ENCODE measurements at places on chromosomes 13 and 19. TPM values are rescaled to one million over a fixed set of nuclear protein-coding genes. Genes with fewer than 3 reads are reported as not detected.
A peak's percentile ranks its signal among the peaks of the same experiment; 100 is the strongest.

- DNase-seq: no peak
These were observed 476.6 kb upstream of the NBEA start for GRCh38 chr13:34465423-34465922.

- DNase-seq: no peak
These were observed 25.7 kb upstream of the TPP2 start for GRCh38 chr13:102571075-102571474.

GRCh38 chr19:6015841-6016545 is 38.1 kb upstream of the RANBP3 start:
- DNase-seq: no peak

- DNase-seq: no peak
These were observed 254.6 kb downstream of the DCLK1 start for GRCh38 chr13:35876601-35877000.

DNA sequence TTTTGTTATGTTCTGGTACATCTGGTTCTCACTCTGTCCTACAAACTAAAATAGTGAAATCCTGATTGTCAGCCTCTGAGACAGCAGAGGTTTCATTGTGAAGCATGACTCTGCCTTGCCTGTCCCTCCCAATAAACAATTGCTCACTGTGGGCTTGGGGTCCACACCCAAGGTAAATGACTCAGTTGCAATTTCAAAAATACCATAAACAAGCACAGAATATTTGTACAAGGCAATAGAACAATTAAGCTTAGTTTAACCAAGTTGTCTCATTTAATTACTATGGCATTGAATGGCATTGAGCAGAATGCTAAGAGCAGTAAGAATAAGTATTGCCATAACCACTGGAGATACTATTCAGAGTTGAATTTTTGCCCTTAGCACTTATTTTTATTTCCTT is 353.6 kb downstream of the SPRY2 start:
- no peak for DNase-seq

DNA sequence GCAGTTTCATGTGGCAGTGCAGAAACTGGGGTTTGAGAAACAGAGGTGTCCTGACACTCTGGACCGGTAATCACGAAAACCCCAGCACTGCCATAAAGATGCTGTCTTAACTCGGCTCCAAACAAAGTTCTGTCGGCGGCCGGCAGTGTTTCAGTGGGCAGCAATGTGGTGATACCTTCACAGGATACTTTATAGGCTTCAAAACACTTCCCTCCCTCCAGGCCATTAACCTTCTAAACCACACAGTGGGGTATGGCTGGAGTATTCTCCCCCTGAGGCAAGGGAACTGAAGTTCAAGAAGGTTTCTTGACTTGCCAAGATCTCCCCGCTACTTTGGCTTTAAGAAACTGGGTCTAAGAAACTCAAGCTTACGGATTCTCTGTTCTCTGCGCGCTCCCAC is 1.1 kb downstream of the RUBCNL start:
- peak; percentile 13 for DNase-seq

GRCh38 chr19:55013596-55013995 is 24.5 kb downstream of the GP6 start:
- no peak for DNase-seq

- no peak for DNase-seq
These were observed 68.6 kb downstream of the RASA3 start for GRCh38 chr13:114063545-114064449.

DNA sequence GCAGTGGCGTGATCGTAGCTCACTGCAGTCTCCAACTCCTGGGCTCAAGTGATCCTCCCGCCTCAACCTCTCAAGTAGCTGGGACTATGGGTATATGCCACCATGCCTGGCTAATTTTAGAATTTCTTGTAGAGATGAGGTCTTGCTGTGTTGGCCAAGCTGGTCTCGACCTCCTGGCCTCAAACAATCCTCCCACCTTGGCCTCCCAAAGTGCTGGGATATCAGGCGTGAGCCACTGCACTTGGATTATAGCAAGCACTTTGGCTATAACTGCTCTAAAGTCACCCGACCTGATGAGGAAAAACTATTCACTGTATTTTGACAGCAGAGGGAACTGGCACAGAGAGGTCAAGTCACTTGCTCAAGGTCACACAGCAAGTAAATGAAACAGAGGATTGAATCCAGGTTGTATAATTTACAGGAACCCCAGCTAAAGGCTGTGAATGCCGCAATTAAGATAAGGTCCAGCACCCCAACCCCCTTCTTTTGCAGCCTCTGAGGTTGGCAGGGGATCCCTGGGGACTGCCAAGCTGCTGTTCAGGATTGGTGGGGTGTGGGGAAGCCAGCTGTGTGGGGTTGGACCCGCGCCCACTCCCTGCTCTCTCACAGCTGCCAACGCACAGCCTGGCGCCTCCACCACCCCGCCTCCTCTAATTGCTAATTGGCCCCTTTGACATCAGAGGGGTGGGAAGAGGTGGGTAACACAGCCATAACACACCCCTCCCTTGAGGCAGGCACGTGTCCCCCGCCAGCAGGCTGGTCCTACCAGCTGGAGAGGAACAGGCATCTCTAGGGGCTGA is 6.0 kb downstream of the TMIGD2 start:
- no peak for DNase-seq

GRCh38 chr19:54616821-54617560 is 13.3 kb upstream of the LILRB1 start:
- no peak for DNase-seq

DNA sequence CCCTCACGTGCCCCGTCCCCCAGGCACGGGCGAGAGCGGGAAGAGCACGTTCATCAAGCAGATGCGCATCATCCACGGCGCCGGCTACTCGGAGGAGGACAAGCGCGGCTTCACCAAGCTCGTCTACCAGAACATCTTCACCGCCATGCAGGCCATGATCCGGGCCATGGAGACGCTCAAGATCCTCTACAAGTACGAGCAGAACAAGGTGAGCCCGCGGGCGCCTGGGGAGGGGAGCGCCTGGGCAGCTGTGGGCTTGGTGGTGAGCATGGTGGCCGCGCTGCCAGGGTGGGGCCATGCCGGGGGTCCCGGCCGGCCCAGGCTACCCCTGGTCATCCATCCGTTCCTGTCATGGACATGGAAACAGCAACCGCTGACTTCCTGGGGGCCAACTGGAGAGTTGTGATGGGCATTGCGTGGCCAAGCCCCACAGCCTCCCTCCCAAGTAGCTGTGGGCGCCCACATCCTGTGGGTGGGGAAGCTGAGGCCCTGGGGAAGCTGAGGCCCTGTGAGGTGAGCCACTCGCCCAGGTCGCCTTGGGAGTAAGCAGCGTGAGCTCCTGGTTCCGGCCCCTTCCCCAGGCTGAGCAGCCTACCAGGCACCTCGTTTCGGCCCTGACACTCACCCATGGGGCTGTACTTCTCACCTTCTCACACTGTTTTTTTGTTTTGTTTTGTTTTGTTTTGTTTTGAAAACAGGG is 16.1 kb downstream of the GNA11 start:
- no peak for DNase-seq

- DNase-seq: no peak
These were observed 7.1 kb downstream of the AKAP8 start for GRCh38 chr19:15372470-15372869.

DNA sequence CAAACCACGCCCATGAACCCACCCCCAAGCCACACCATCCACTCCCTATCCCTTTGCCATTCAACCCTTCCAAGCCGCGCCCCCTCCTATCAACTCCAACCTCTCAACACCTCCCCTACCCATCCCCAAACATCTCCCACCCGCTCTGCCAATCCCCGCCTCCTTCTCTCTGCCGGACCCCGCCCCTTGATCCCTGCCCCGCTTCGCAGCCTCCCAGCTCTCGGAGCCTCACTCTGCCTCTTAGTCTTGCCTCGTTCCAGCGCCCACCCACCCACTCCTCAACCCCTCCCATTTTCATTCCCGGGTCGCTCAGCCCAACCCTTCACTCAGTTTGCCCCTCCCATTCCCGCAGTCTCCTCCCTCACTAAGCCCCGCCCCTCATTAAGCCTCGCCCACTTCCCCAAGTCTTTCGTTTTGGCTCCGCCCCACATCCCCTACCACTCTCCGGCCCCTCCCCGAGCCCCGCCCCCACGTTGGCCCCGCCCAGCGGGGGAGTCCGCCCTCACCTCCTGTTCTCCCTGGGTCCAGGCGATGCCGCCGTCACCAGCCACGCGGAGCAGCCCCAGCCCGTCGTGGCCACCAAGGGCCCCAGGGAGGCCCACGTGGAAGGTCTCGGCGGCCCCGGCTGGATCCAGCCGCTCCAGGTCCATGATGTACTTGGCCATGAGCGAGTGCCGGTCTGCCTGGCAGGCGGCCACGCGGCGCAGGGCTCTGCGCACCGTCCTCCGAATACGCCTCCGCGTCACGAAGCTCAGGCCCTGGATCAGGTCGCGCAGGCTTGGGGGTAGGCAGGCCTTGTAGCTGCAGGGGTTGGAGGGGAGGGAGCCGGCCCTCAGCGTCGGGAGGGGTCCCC is 5.7 kb downstream of the JAK3 start:
- peak; percentile 89 for DNase-seq

- no peak for DNase-seq
These were observed 2.1 kb downstream of the CILP2 start for GRCh38 chr19:19540064-19540714.

NOSIP gene
- total RNA-seq: 74.1 TPM

CACNG6 gene
- total RNA-seq: 0.77 TPM

EEF2 gene
- total RNA-seq: 2,663 TPM

SKA3 gene
- 36.0 TPM for total RNA-seq

RNF17 gene
- total RNA-seq: not detected

B3GNT3 gene
- not detected for total RNA-seq

ZNF426 gene
- total RNA-seq: 24.5 TPM

FFAR1 gene
- not detected for total RNA-seq

ZNF730 gene
- 26.2 TPM for total RNA-seq

CLIP3 gene
- total RNA-seq: 37.6 TPM

SPTBN4 gene
- 0.40 TPM for total RNA-seq

SLC1A6 gene
- 8.2 TPM for total RNA-seq

ZNF677 gene
- 27.0 TPM for total RNA-seq

NPHS1 gene
- not detected for total RNA-seq

ATP7B gene
- total RNA-seq: 11.6 TPM

Measured in neural crest cell (in vitro differentiated cells).